Stimulated activated CD4-positive, alpha-beta T cell treated with anti-CD3 and anti-CD28 coated beads, TNF-alpha, amount 100 ng/mL, for 48 hours (primary cell): ENCODE measurements at places on chromosomes 7 and 10.

DNA sequence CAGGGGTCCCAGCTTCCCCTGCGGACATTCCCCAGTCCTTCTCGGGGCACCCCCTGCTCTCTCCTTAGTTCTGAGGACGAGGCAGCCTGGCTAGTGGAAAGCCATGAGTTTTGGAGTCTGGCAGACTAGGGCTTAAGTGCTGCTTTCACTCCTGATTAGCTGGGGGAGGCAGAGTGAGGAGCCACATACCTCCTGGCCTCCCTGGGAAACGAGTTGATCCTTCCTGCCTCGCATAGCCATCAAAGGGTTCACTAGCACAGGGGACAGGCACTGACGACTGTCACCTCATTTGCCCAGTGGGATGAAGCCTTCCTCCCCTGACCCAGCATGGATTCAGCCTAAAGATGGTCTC is 402.5 kb downstream of the RPS24 start:
- no peak for DNase-seq

GRCh38 chr7:47031786-47032535 is 550.0 kb downstream of the TNS3 start:
- DNase-seq = no peak

- DNase-seq = no peak
Measured at GRCh38 chr10:62027841-62028501, 126.5 kb downstream of the ARID5B start.

DNA sequence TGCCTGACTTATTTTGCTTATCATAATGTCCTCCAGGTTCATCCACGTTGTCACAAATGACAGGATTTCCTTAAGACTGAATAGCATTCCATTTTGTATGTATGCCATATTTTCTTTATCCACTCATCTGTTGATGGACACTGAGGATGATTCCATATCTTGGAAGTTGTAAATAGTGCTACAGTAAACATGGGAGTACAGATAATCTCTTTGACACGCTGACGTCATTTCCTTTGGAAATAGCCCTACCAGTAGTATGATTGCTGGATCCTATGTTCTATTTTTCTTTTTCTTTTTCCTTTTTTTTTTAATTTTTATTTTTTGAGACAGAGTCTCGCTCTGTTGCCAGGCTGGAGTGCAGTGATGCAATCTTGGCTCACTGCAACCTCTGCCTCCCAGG is 167.6 kb downstream of the CTTNBP2 start:
- no peak for DNase-seq

DNA sequence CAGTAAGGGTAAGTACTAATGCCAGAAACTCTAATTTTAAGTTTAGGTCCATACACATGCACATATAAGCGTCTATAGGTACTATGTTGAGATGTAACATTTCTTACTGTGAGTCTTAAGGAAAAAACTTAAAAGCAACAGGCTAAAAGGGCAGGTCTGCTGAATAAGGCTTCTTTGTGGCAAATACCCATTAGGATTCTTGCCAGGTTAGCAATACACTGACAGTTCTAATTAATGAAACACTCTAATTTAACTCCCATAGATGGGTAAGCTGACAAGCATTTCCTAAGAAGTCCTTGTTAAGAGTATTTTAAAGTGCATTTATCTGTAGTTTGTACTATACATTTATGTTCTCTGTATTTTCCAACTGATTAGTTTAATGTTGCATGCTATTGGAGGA is 14.0 kb downstream of the SCRN1 start:
- DNase-seq = no peak

DNA sequence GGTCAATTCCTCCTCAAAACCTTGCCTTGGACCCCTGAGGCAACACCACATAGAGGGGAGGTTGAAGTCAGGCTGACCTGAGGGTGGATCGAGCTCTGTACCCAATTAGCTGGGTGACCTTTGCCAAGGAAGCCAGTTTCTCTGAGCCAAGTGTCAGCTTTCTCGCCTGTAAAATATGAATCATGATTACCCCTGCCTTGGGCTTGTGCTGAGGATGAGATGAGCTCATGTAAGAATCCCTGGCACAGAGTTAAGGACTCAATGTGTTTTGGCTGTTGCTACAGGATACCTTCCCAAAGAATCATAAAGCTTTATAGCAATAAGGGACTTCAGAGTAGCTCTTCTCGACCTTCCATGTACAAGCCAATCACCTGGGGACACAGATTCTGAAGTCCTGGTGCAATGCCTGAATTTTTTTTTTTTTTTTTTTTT is 43.5 kb upstream of the CACUL1 start:
- no peak for DNase-seq

GRCh38 chr10:48658975-48659269 is 25.8 kb upstream of the WDFY4 start:
- no peak for DNase-seq

GRCh38 chr7:106658316-106659165 is 2.4 kb downstream of the CCDC71L start:
- no peak for DNase-seq

- DNase-seq = no peak
Measured at GRCh38 chr7:738723-739454, 11.8 kb upstream of the PRKAR1B start.

DNA sequence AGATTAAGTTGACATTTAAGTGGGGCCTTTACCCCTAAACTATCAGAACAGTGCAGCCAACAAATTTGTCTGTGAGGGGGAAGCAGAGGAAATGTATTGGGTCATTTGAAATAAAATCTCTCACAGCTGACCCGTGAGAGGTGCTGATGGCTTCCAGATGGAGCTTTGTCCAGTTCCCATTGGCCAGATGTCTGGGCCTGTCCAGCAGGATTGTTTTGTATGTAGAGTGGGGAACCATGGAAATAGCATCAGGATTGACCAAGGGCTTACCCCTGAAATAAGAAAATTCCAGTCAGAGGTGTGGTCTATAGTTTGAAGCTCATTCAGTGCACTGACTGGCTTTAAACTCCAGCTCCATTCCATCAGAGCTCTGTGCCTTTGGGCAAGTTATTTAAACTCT is 50.6 kb downstream of the INHBA start:
- no peak for DNase-seq

- no peak for DNase-seq
Measured at GRCh38 chr7:19377611-19378344, 232.6 kb upstream of the FERD3L start.

DNA sequence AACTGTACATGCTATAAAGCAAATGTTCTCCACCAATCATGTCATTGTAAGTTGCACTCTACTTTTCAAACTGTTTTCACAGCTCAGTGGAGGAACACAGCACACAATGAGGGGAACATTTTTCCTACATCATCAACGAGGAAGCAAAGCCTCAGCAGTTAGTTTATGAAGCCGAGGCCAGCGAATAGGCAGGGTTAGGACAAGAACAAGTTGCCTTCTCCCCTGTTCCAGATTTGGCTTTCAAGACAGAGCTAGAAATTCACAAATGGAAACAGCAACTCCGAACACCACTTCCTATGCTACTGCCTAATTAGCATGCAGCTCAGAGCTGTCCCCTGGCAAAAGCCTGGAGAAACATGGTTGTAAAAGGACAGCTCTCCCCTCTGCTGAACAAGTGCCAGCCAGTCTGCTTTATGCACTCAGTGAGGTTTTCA is 19.8 kb downstream of the ITGB8 start:
- DNase-seq = no peak

DNA sequence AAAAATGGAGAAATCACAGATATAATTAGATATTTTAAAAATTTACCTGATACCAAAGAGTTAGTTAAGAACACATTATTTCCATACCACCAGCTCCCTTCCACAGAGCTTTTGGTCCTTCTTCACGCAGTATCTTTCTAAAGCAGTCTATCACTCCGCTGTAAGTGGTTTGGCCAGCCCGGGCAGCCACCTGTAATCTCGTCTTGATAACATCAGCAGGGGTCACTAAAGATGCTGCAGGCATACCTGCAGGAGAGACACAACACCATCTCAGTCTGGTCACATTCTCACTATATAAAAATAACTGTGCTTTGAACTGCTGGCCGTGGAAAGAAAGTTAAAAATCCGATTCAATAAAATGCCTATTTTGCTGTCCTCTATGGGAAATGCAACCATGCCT is 200.1 kb downstream of the SLC25A13 start:
- DNase-seq = no peak

- DNase-seq = no peak
Measured at GRCh38 chr10:107918171-107918570, 753.7 kb upstream of the SORCS1 start.

GRCh38 chr10:44046605-44047004 is 338.3 kb downstream of the CXCL12 start:
- DNase-seq = no peak

DNA sequence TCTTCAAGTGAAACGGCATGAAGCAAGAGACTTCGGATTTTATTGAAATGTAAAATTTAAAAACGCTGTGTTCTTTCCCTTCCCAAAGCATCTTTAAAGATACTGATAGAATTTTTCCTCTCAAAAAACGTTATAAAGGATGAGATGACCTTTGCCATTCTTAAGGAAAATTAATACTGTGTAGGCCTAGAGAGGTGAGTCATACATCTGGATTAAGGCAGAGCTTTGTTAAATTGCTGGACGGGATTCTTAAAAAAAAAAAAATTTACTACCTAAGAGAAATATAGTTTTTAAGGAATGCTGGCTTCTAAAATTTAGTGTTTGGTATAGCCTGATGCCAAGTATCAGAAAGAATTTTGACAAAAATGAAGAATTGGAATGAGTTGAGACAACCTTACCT is 6.3 kb upstream of the HBP1 start:
- DNase-seq = no peak

DNA sequence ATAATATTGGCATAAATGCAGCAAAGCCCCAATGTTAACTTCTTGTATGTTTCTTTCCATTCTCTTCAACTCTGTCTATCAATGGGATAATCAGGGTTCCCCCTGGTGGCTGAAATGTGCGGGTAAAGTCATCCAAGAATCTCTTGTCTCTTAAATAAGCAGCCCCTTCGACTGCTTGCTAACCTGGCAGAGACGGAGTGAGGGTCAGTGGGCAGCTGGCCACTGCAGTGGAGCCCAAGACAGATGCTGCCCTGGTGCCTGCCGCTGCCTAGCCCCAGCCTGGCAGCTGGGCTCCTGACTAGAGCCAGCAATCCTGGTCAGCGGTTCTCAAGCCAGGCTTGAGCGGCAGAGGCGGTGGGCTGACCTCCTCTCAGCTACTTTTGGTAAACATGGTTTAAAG is 248.9 kb downstream of the COBL start:
- DNase-seq = no peak

- DNase-seq = no peak
Measured at GRCh38 chr7:122770686-122771335, 68.1 kb upstream of the RNF148 start.

DNA sequence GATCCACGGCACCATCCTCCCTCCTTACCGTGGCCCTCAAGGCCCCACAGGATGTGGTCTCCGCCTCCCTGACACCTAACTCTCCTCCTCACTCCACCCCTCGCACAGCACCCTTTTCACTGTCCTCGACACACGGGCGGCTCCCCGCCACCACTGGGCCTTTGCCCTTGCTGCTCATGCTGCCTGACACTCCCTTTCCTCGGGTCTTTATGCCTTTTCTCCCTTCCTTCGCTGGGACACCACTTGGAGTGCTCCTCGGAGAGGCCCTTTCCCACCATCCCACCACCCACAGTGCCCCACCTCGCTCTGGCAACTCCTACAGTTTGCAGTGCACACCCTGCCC is 7.9 kb upstream of the INMT start:
- DNase-seq = no peak

DNA sequence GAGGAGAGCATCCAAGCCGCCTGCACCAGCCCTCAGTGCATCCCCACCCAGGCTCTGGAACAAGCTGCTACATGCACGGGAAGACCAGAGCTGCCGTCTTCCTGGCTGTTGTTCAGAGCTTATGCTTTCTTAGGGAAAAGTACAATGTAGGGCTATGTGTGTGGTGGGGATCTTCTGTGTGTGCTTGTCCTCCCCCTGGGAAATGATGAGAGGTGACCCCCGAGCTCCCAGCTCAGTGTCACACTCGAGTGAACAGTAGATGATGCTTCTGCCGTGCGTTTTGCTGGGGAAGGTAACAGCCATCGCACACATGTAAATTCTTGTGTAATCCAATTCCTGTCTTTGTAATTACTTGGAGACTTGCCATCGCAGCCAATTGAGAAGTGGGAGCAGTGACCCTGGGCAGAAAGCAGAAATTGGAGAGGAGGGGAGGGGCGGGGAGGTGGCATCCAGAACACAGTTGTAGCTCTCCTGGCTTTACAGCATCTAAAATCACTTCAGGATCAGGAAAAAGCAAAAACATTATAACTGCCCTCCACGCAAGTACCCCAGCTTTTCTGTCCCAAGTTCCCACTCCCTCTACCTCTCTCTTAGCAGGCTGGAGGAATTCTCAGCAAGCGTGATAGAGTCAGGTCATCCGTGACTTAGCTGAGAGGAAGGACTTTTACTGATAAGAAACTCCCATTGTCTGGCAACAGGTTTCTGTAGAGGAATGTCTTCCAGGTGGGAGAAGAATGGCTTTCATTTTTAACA is 149.6 kb downstream of the TCF7L2 start:
- no peak for DNase-seq

DNA sequence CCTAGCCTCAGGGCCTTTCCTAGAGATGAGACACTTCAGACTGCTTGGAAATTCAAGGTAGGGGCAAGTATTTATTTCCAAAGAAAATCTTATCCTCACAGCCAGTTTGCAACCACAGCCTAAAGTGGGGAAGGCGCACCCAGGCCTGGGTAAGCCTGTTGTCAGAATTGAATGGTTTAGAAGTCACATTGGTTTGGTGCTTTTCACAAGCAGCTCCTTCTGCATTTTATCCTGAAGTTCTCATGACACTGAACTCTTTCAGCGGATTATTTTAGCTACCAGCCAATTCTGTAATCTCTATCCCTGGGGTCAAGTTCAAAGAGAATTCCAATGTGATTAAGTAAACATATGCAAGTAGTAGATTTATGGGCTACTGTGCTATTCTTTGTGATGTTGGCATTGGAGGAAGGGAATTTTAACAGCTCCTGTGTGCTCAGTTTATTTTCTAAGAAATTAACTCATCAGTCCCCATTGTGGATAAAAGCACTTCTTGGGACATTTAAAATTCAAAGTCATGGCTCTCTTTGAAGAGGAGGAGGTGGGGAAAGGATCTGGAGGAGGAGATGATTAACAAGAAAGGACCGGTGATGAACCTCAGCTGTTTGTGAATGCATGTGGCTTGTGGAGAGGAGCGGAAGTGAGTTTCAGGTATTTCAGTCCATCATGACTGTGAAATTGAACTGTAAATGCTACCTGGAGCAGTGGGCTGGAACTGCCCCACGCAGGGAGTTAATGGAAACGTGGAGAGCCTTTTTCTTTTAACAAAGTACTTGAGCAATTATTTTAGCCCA is 90.2 kb upstream of the CACUL1 start:
- no peak for DNase-seq

GRCh38 chr7:36937754-36938563 is 213.7 kb upstream of the AOAH start:
- no peak for DNase-seq

DNA sequence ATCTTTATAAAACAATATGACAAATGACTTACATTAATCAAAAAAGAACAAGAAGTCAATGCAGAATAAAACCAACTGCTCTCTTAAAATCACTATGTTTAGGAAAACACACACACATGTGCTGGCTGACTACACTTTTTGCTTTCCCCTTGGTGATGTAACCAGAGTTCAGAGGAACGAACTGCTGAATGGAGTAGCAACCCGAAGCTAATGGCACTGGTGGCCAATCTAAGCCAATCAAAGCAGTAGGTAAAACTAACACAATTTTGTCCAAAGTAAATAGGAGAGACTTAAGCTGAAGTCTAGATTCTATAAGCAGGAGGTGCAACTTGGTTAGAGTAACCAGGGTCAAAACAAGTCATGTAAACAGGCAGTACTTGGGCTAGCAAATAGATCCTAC is 33.2 kb upstream of the CUBN start:
- DNase-seq = no peak

- no peak for DNase-seq
Measured at GRCh38 chr10:123926401-123927264, 35.0 kb upstream of the CPXM2 start.
